ENCODE measurements at places on chromosomes 11 and 22.

- DNase-seq = no peak
These were observed 14.9 kb upstream of the ME3 start for GRCh38 chr11:86687185-86687778.

GRCh38 chr11:125869521-125869920, 17.9 kb upstream of the HYLS1 start:
- DNase-seq = no peak

DNA sequence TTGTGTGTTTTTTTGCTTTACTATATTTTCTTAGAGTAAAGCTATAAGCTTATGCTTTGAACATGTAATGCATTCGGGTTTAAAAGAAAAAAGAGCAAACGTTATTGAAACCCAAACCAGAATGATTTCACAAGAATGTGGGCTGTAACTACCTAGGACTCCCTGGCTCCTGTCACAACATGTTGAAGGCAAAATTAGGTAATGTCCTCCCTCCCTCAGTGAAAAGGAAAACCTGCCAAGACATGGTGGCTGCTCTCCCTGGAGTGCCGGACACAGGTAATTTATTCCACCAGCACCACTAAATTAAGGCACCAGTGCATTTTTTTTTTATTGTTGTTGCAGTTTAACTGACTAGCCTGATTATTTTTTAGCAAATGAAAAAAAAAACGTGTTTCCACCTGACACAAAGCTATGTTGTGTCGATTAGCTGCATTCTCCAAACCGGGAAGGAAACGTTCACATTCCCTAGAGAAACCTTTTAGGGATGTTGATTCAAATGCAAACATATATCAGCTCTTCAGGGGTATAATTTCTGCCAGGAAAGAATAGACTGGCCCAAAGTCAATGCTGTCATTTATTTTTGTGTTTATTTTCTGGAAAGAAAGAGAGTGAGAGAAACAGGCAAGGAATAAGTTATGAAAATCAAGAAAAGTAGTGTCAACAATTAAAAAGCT, 134.6 kb downstream of the CCDC34 start:
- DNase-seq = no peak

- DNase-seq = peak; percentile 19
These were observed 38.1 kb upstream of the ST14 start for GRCh38 chr11:130121445-130121978.

- DNase-seq = no peak
These were observed 96.5 kb downstream of the DSCAML1 start for GRCh38 chr11:117700551-117700950.
